ENCODE measurements at places on chromosomes 2 and 18. TPM values are rescaled to one million over a fixed set of nuclear protein-coding genes. Genes with fewer than 3 reads are reported as not detected.

Gene CXCR1
- 0.15 TPM for total RNA-seq

Gene GPR39
- not detected for total RNA-seq

Gene DGUOK
- total RNA-seq, result 22.5 TPM

Gene ATP6V1B1
- 2.0 TPM for total RNA-seq

Gene CCDC141
- total RNA-seq, result 138 TPM

Gene MEP1B
- not detected for total RNA-seq

Gene GPR45
- total RNA-seq, result not detected

Gene ALPP
- not detected for total RNA-seq

Gene CPSF3
- 16.1 TPM for total RNA-seq

Gene CD8B
- total RNA-seq, result not detected

Gene TMEM169
- 0.97 TPM for total RNA-seq

Gene CHRND
- total RNA-seq, result not detected

Gene PAIP2B
- 99.5 TPM for total RNA-seq

Gene SPDYA
- total RNA-seq, result 0.46 TPM

Gene REG3A
- total RNA-seq, result not detected

Gene IL1RN
- 0.83 TPM for total RNA-seq

Gene TBR1
- total RNA-seq, result not detected

Gene HAT1
- total RNA-seq, result 34.9 TPM

DNA sequence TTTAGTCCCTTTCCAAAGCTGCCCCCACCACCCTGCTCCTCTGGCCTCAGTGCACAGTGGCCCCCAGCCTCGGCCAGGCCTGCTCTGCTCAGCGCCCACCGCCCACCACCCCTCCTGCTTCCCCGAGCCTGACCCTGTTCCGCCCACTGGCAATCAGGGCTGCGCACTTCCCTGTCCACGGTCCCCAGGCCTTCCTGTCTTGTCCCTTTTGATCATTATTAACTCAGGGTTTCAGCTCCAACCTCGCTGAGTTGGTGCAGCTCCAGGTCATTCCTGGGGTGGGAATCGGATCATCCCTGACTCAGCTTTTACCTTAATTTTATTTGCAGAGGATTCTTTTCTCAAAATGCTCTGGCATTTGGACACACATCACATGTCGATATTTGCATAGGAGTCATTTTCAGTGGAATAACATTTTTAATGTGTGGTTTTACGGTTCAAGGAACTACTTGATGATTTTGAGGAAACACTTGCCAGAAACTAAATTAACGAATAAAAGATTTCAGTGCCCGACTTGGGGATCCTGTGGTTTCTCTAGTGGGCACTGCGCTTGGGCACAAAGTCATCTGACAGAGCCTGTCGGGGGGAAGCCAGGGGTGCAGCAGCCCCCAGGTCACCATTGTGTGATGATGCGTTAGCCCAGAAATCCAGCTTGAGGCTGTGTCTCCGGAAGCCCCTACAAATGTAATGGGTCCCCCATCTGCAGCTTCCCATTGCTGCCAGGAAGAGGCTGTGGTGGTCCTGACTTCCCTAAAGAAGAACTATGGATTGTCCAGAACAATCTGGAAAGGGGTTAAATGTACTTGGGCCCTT is 1.0 kb upstream of the ESPNL start:
- no peak for DNase-seq

DNA sequence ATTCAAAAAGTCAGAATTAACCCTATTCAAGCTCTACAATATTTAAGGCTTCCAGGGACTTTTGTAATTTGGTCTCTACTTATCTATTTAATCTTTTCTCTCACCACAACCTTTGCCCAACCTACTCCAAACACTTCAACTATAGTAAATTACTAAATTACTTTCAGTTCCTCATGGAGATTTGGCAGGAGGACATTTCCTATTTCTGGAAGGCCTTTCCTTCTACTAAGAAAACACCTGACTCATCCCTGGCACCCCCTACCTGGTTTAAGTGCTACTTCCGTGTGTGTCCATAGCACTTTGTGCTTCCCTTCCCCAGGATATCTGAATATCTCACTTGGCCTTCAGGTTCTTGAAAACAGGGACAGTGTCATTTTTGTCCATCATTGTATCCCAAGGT is 96.3 kb downstream of the UPP2 start:
- DNase-seq, result no peak

DNA sequence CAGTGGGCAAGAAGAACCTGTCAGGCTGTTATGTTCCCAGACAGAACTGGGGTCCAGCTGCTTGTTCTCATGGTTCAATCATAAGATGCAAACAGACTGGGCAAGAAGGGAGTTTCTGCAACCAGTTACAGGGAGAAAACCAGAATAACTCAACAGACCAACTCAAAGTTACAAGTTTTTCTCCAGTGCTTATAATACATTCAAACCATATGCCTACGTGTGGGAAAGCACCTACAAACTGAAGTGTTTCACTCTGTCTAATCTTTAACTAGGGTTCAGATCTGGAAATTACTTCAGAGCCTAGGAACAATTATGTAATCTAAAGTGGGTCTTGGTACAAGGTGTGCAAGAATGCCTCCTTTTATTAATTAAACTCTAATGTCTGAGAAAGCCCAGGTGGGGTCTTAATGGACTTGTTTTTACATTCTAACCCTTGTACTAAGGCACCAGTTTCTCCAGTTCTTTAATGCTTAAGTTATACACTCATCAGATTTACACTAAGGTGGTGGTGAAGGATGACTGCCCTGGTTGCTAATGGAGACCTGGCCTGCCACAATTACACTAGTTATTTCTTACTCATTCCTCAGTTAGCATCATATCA is 951.9 kb downstream of the TSN start:
- DNase-seq, result no peak

DNA sequence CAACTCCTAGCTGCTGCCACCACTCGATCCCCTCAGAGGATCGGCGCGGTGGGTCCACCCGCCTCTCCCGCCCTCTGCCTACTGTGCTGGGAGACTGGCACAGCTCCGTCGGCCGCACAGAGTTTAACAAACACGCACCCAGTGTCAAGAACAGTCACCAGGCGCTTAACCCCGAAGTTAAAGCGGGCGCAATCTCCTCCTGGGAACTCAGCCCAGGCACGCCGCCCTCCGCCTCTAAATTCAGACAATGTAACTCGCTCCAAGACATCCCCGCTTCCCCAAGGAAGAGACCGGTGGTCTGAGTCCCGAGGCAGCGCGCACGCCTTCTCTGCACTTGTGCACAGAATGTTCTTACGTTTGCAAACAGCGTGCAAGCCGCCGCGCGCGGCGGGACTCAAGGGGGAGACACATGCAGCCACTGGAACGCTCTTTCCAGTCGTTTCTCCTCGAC is 533 bp downstream of the CXCR4 start:
- DNase-seq, result peak; percentile 49

- no peak for DNase-seq
These were observed 145.4 kb downstream of the MTX2 start for GRCh38 chr2:176414641-176415040.

GRCh38 chr2:120437604-120438000 is 91.7 kb downstream of the INHBB start:
- no peak for DNase-seq

DNA sequence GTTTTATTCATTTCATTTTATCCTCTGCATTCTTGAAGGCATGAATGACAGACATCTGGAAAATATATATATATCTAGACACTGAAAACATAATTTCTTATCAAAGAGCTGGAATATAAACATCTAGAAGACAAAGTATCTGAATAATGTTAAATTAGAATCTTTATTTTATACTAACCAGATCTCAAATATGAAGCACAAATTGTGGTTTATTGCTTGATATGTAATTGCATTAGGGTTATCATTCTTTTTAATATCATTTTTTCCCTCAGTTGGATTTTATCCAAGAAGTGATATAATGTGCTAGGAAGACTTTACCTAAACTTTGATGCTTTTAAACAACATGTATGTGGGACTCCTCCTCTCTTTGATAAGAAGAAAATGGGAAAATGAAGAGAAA is 331.2 kb downstream of the ARHGAP15 start:
- no peak for DNase-seq

- DNase-seq, result no peak
These were observed 212.1 kb upstream of the NETO1 start for GRCh38 chr18:73079920-73080319.

DNA sequence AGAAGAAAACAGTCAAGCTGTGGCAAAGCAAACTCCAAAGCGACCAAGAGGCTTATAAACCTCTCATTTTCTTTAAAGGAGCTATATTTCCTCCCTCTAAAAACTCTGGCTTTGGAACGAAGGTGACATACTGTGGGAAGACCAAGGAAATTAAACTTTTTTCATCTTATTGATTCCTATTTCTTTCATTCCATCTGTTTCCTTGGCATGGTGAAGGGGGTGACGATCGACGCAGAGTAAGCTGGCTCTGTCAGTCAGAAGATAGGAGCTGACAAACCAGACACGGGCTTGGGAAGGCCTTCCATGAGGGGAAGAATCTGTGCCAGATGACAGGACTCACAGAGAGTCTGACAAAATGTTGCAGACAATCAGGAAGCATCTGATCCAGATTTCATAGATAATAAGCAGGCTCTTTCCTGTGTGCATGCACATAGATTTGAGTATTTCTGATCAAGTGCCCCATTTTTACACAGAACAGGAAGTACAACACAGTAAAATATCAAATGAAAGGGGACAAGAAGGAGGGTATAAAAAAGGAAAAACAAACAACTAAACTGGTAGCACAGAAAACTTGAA is 261.7 kb downstream of the SATB2 start:
- DNase-seq, result no peak

GRCh38 chr2:186641807-186642321 is 52.0 kb upstream of the FAM171B start:
- DNase-seq, result peak; percentile 45

GRCh38 chr2:197191177-197191939 is 119.2 kb downstream of the ANKRD44 start:
- no peak for DNase-seq

- DNase-seq, result no peak
These were observed 406.1 kb upstream of the NRP2 start for GRCh38 chr2:205276116-205276777.

DNA sequence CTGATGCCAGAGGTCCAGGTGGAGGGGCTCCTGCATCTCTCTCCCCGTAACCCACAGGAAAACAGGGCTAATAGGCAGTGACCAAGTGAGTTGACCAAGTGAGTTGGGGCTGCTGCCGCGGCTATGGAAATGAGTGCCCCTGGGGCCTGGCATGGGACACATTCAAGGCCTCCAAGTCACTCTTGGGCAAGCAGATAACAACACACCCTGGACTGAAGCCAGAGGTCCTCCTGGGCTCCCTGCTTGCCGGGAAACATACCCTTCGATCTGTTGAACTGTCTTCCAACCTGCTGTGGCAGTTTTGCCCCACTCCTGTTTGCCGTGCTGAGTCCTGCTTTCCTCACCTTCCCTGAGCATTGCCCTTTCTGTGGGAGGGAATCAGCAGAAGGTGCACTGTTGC is 89.2 kb downstream of the LIPG start:
- no peak for DNase-seq

DNA sequence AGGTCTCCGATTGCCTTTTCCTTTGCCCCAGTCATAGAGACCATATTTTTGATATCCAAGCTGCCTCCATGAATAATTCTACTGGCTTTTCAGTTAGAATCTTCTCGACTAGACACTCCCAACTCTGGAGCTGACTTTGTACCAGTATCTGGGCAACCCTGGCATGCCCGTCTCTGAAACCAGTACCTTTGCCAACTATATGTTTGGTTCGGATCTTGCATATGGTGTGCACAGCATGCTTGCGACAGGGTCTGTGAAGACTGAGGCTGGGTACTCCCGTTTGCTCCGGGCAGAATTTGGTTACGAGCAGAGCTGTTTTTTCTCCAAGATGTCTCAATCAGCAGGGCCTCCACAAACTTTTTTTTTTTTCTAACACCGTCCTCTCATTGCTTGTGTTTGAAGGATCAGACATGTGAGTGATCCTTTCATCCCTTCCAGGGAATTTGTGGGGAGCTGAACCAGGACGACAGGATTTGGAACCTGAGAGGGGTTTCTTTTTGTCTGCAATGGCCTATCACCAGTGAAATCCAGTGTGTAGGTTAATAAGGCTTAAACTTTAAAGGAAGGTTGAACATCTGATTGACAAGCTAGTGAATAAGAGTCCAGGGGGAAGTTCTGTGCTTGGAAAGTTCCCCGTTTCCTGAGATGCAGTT is 322.3 kb downstream of the MYCN start:
- DNase-seq, result no peak

DNA sequence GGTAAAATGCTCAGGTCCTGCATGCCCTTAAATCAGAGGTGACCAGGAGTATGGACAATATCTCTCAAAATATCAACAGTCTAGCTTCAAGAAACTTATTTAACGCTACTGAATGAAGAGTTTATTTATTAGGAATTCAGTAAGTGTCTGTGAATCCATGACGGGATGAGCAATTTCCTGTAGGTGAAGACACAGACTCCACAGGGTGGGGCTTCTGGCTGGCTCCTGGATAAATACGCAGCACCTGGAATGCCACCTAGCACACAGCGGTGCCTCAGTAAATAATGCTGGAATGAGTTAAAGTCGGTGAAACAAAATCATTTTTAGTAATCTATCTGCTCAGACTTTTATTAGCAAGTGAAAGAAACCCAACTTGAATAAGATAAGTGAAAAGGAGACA is 29.4 kb upstream of the MBP start:
- no peak for DNase-seq

GRCh38 chr2:83953697-83954096 is 505.4 kb downstream of the SUCLG1 start:
- no peak for DNase-seq

DNA sequence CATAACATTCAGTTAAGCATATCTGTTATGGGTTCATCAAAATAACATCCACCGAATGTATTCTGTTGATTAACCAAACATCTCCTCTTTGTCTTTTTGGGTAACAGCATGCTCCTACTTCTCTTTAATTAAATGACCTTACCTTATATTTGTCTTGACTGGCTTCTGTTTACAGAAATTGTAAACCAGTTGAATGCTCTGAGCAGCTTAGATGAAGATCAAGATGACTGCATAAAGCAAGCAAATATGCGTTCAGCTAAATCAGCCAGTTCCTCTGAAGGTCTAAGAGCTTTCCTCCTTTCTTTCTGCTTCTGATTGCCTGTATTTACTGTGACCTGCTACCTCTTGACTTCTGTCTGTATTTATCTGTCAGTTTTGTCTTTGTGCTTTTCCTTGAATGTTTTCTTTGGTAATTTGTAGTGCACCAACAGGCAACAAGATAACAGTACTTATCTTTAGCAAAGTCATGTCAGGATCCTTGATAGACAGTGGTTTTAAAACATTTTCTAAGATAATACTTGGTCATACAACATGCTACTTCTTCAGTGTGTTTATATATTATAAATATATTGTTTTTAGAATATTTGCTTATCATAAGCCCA is 152.8 kb downstream of the EHBP1 start:
- no peak for DNase-seq

DNA sequence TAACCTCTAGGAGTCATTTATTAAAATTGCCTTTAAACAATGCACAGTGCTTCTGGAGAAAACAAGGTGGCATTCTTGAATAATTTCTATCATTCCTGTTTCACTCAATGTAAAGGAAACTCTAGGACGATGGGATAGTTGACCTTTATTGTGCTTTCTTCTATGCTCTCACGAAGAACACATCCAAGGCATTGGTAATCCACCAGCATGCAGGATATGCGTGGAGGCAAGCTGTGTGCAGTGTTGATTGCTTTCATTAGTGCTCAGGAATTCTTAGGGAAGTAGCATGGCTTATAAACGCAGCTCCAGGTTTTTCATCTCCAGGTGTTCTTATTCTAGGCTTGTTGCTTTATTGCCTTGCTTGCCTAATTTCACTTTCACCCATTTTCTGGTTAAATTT is 58.4 kb upstream of the CAVIN2 start:
- no peak for DNase-seq

- DNase-seq, result no peak
These were observed 183.8 kb upstream of the DCC start for GRCh38 chr18:52156166-52156565.

- no peak for DNase-seq
These were observed 476 bp upstream of the MSH2 start for GRCh38 chr2:47402555-47402804.

Measured in heart right ventricle (tissue), 16 donors.